ENCODE measurements at places on chromosomes 1 and 21. TPM values are rescaled to one million over a fixed set of nuclear protein-coding genes. Genes with fewer than 3 reads are reported as not detected.

The AIM2 gene
- total RNA-seq, result 12.1 TPM

The DIO1 gene
- not detected for total RNA-seq

The SPRR2B gene
- not detected for total RNA-seq

The FCGR1A gene
- not detected for total RNA-seq

The CLCN6 gene
- total RNA-seq, result 13.3 TPM

The CHRNB2 gene
- total RNA-seq, result not detected

The SSBP3 gene
- 81.3 TPM for total RNA-seq

The PGLYRP4 gene
- not detected for total RNA-seq

The DUSP12 gene
- 27.6 TPM for total RNA-seq

The ATAD3C gene
- total RNA-seq, result 0.16 TPM

The CR2 gene
- total RNA-seq, result 0.05 TPM

The EPHB2 gene
- not detected for total RNA-seq

The SLC25A24 gene
- total RNA-seq, result 34.3 TPM

The KCNE2 gene
- total RNA-seq, result not detected
